ENCODE measurements at places on chromosomes 2 and 18.

GRCh38 chr2:72917138-72917876, at the start of gene EMX1:
EMX1 (plus strand) TSS chr2:72917519; CDS start chr2:72917853, 334 bp downstream.
- DNase-seq, result no peak

DNA sequence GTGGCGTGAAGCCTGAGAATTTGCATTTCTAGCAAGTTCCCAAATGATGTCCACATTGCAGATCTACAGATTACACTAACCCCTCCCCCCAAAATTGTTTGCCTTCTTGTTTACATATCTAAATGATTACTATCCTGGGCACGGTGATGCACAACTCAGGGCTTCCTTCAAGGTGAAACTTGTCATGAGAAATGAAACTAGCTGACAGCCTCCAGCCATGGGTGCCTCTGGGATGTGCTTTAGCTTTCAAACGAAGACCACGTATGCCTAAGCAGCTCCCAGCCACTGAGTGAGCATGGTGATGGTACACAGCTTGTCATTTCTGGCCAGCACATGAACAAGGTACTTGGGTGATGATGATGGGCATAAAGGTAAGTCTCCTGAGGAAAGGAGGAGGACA, 464.8 kb upstream of the DDX18 start:
- DNase-seq, result no peak

GRCh38 chr2:143140864-143141661, 11.8 kb downstream of the ARHGAP15 start:
- DNase-seq, result no peak

DNA sequence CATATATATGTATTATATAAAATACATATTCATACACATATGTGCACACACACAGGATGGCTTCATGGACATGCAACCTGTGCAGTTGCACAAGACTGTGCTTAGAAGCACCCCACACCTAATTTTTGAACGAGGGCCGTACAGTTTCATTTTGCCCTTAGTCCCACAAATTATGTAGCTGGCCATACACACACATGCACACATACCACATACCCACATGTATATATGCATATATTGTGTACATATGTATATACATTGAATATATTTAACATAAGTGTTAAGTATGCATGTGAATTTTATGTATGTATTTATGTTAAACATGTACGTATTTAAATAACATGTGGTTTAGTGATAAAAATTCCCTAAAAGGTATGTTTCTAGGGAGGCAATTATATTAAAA, 18.3 kb downstream of the GPATCH11 start:
- DNase-seq, result no peak

- no peak for DNase-seq
These were observed 401.3 kb downstream of the PID1 start for GRCh38 chr2:228869636-228870264.

GRCh38 chr18:74914648-74915047, 294.3 kb downstream of the PTGR3 start:
- no peak for DNase-seq

DNA sequence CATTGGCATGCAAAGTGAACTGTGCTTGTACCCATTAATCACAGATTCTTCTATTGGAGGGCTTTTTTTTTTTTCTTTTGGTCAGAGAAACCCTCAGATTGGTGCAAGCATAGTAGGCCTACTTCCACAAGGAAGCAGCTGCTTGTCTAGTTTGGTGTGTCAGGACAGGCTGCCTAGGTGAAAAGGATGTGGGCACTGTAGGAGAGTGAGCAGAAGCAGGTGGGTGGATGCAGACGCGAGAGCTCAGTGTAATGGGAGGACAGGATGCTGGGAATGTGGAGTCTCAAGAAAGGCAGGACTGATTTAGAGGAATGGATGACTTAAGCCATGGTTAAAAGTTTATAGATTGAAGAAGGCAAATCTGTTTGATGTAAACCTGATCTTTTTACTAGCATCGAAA, 3.1 kb downstream of the ELP2 start:
- DNase-seq, result no peak

DNA sequence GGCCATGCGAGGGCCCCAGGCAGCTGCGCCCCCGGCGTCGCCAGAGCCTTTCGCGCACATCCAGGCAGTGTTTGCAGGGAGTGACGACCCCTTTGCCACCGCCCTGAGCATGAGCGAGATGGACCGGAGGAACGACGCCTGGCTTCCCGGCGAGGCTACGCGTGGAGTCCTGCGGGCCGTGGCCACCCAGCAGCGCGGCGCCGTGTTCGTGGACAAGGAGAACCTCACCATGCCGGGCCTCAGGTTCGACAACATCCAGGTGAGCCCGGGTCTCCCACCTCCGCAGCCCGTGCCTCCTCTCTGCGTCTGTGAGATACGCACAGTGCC, 8.9 kb downstream of the TRAPPC12 start:
- no peak for DNase-seq

- no peak for DNase-seq
These were observed 662.3 kb downstream of the IRS1 start for GRCh38 chr2:226137201-226137811.

- no peak for DNase-seq
These were observed 972 bp upstream of the MPP4 start for GRCh38 chr2:201699416-201699815.

GRCh38 chr2:76080154-76080553, 369.4 kb upstream of the GCFC2 start:
- DNase-seq, result no peak

DNA sequence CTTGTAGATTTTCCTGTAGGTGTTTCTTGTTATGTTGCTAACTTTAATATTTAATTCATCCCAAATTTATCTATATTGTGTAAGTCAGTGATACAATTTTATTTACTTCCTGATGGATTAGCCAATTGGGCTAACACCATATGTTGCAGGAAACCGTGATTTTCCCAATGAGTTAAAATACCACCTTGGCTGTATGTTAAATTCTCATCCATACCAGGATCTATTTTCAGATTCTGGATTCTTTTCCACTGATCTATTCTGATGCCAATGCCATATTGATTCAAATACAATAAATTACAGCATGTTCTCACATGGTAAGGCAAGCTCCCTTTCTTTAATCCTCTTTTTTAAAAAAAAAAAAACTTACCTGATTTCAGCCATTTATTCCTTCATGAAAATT, 85.8 kb upstream of the DNAJC10 start:
- DNase-seq, result no peak

DNA sequence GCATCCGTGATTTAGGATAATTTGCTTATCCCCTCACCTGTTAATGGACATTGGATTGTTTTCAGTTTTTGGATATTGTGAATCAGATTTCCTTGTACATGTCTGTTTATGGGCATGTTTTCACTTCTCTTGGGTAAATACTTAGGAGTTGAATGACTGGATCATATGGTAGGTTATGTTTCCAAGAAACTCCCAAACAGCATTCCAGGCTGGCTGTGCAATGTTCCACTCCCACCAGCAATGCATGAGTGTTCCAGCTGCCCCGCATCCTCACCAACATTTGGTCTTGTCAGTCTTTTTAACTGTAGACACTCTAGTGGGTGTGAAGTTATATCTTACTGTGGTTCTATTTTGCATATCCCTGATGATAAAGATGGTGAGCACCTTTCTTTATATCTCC, 8.9 kb upstream of the LRRFIP1 start:
- no peak for DNase-seq

DNA sequence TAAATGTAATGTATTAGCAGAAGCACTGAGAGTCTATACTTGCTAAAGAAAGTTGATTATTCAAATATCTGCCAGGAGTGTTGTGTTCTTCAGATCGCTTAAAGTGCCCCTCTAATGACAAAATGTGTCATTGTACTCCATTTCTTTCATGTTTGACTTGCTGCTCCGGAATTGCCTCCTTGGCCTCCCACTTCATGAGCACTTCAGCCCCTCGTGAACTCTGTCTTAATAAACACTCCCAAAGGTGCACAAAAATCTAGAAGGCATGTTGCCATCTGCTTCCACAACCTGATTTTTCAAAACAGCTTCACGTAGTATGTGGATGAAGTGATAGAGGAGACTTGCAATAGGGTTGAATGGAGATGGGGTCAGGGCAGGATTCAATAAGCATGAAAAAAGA, 396.1 kb downstream of the TDRD15 start:
- no peak for DNase-seq

GRCh38 chr2:3527886-3528785, 8.8 kb upstream of the ADI1 start:
- no peak for DNase-seq

DNA sequence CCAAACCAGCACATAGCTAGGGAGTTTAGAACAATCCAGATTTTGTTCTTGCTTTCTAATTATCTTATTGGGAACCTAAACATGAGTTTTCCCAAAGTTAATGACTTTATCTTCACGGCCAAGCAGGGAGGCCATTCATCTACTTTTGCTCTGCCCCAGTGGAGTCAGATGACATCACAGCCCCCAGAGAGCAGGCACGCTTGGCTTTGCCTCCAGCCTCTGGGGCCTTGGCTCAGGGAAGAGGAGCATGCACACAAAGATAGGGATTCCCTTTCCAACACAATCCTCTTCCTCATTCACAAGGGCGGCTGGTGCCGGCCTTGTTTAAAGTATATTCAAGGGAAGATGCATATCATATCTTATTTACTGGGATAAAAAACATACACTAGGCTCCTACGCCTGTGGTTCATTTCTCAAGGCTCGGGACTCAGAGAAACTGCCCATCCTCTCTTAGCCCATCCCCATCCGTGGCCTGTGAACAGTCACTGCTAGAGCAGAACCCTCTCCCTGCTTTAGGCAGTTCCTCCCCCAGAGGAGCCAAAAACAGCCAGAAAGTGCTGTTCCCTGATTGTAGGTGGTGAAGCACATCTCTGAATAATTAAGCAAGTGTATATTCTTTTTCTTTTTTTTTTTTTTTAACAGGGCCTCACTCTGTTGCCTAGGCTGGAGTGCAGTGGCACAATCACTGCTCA, 21.2 kb downstream of the TGFA start:
- DNase-seq, result no peak

DNA sequence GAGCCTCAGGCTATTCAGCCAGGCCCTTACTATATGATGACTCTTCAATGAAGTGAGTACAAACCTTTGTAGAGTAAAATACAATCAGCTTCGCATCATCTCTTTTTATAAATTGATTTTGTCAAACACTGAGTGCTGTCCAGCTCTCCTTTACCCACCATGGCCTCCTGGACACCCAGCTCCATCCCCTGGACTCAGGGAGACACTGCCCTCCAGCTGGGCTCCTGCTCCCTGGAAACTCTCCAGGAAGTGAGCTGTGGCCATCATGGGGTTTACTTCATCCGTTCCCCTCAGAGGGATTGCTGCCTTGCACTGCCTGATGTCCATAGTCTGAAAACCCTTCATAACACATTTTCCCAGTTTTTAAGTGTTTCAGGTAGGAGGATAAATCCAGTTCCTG, 82.5 kb upstream of the XIRP2 start:
- no peak for DNase-seq

- no peak for DNase-seq
These were observed 141.7 kb upstream of the GPC1 start for GRCh38 chr2:240293557-240294461.

- DNase-seq, result no peak
These were observed 13.2 kb downstream of the CEP68 start for GRCh38 chr2:65069439-65069824.

DNA sequence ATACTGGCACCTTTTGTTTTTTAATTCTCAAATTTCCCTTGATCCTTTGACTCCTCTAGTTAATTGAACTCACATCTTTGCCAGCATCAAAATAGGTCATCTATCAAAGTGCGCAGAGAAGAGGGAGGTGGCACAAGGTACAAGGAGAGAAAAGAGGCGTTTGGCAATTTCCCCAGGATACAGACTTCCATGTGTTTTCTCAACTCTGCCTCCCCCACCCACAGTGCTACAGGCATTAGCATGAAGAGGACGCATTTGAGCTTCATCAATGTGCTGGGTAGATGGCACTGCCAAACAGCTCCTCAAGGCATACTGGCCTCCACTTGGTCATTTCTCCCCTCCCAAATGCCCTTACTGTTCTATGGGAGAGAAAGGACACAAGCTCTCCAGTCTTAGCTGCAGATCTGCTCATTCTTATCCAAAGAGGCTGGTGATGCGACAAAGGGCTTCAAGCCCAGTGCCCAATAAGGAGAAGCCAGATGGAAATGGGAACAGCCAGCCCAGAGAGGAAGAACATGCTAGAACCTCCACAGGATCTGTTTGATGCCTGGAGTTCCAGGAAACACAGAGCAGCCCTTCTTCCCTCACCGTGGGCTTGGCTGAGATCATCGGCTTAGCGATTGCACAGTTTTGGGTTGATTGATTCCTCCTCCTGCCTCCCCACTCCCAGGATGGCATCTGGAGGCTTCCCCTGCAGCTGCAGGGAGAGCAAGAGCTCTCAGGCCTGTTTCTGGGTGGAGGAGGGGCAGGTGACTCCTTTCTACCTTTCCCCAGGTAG, 144.7 kb upstream of the SMAD2 start:
- peak; percentile 6 for DNase-seq

- no peak for DNase-seq
These were observed 121.3 kb upstream of the BOD1L2 start for GRCh38 chr18:57025540-57025939.

DNA sequence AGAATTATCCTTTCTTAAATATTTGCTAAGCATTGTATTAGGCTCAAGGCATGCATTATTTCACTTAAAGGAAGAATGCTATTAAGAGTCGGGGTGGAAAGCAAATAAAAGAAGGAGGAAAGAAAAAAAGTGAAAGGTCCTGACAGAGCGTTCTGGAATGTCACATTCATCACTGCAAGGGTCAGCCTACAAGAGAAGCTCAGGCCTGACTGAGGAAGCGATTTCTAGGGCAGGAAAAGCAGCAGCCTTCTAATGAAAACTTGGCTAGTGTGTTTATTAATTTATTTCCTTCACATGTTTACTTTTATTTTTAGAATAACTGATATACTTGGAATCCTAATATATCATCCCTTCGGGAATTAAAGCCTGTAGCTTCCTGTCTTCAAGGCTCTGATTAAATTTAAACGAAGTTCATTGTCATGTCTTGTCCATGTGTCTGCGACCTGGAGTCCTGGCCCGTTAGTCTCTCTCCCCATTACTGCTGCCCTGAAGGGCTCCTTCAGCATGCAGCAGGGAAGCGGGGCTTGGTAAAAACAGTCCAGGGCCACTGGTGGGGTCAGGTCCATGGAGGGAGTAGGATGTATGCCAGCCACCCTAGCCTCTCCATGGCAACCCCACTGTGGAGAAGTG, 119.2 kb upstream of the CCDC68 start:
- DNase-seq, result no peak

GRCh38 chr2:189327879-189328847, 113.1 kb upstream of the WDR75 start:
- no peak for DNase-seq

- no peak for DNase-seq
These were observed 186.8 kb upstream of the RND3 start for GRCh38 chr2:150674283-150674682.

DNA sequence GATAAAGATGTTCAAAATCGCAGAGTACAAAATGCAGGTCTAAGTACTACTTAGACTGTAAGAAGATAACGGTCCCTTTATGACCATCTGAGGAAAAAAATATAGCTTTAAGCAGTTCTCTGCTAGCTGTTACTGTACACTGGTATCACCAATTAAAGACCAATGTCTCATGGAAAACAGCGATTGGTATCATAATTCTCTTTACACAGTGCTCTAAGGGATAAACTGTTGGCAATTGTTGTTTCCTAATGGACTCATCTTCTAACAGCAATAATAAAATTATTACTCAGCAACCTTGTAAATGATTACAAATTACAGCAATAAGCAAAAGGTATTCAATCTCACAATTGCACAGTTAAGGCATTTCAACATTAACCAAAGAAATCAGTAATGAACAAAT, 142.2 kb upstream of the DLGAP1 start:
- DNase-seq, result no peak

GRCh38 chr18:28175150-28175929, 1.6 kb downstream of the CDH2 start:
- DNase-seq, result no peak

GRCh38 chr2:11876436-11876835, 130.0 kb downstream of the LPIN1 start:
- DNase-seq, result no peak

- no peak for DNase-seq
These were observed 6.5 kb upstream of the TMEM182 start for GRCh38 chr2:102755284-102755683.
